GM04504 (cell line): ENCODE measurements at places on chromosomes 13 and 19.

DNA sequence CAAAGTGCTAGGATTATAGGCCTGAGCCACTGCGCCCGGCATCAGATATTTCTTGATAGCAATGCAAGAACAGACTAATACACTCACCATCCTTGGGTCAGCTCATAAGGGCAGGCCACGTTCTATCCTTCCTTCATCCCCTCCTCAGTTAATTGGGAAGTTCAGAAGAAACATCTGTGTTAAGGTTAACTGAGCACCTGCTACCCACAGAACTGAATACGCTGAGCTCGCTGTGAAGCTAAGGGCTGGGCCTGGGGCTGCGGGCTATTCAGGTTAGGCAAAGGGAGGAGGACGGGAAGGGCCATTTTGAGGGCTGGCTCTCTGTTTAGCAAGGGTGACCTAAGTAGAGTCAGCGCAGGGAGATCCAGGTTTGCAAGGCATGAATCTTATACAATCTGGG is 43.0 kb upstream of the UQCRFS1 start:
- no peak for DNase-seq

- no peak for DNase-seq
Observed at GRCh38 chr19:38453596-38453995, 20.1 kb downstream of the RYR1 start.

DNA sequence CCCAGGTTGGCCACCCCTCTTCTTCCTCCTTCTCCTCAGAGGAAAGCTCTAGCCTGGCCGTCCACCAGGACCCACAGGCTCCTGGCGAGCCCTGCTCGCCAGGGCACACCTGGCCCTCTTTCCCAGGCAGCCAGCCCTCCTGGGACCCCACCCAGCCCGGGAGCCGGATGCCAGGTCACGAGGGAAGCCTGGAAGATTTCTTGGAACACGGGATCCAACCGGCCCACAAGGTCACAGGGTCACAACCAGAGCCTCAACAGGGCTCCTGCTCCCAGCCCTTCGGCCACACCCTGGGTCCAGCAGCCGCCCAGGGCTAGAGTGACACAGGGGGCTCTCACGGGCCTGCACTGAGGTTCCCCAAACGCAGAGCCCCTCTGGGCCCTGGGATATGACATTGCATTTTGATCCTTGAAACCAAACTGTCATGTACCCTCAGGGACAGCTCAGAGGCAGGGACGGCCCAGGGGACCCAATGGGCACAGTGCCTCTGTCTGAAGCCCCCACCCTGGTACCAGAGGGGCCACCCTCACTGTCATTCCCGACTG is 5.5 kb downstream of the MKNK2 start:
- DNase-seq: no peak

- DNase-seq: no peak
Observed at GRCh38 chr19:10730932-10731331, 13.1 kb downstream of the DNM2 start.

DNA sequence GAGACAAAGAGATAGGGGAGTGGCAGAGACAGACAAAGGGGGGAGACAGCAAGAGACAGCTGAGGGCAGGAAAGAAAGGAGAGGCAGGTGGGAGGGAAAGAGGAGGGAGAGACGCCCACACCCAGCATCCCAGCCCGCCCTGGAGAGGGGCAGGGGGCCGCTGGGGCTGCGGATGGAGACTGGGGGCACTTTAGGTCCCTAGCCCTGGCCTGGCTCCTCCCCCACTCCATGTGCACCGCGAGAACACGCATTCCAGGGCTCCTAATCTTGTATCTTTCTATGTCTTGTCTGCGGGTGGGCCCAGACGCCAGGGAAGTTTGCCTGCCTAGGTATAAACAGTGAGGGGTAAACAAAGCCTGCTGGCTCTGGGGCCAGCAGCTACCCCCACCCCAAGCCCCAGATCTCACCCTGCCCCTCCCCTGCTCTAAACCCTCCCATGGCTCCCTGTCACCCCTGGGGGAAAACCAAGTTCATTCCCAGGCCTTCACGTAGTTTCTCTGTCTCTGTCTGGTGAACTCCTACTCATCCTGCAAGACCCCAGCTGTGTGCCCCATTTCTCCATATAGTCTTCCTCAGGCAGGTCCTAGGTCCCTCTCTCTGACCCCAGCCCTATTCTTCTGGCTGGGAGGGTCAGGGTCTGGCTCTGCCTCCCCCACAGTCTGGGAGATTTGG is 5.7 kb downstream of the TLE5 start:
- DNase-seq: no peak

DNA sequence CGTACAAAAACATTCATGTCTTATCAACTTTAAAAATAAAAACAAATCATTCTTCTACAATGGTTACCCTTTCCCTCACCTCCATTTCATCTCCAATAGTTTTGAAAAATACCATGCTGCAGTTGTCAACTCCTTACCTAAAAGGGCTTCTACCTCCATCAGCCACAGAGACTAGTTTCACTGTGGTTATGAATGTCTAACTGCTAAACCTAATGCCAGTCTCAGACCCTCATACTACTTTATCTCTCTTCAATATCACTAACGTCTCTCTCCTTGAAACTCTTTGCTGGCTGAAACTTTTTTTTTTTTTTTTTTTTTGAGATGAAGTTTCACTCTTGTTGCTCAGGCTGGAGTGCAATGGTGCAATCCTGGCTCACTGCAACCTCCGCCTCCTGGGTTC is 27.1 kb downstream of the LNX2 start:
- DNase-seq: no peak

- peak; percentile 28 for DNase-seq
Observed at GRCh38 chr13:32261567-32261966, 53.6 kb downstream of the ZAR1L start.

DNA sequence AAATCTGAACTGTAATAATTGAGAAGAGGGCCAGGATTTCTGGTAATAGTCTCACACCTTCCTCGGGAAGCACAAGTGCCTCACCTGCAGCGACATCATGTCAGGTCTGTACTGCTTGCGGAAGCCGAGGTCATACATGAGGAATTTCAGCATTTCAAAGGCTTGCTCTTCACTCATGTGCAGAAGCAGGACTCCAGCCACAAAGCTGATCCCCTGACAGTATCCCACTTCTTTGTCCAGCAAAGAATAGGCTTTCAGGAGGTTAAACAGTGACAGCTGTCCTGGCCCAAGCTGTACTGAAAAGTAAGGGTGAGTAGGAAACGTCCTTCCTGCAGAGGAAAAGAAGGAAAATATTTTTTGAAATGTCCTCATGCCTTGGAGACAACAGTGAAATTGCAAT is 182.7 kb downstream of the TBC1D4 start:
- no peak for DNase-seq

DNA sequence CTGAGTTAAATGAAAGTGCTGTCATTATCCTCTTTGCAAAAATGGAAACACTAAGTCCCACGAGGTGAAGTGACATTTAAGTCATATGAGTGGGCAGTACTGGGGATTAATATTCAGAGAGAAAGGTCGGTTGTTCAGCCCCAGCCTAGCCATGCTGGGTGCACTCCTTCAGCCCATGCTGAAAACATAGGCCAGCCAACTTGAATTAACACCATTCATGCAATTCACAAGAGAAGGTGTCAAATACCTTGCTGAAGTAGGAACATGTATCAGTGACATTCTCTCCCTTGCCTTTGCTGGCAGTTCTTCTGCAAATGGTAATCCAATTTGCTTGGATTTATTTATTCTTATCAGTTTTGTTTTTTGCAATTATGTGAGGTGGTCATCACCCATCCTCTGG is 256.3 kb downstream of the DNAJC15 start:
- DNase-seq: no peak

- no peak for DNase-seq
Observed at GRCh38 chr13:29709407-29710069, 114.0 kb upstream of the SLC7A1 start.

DNA sequence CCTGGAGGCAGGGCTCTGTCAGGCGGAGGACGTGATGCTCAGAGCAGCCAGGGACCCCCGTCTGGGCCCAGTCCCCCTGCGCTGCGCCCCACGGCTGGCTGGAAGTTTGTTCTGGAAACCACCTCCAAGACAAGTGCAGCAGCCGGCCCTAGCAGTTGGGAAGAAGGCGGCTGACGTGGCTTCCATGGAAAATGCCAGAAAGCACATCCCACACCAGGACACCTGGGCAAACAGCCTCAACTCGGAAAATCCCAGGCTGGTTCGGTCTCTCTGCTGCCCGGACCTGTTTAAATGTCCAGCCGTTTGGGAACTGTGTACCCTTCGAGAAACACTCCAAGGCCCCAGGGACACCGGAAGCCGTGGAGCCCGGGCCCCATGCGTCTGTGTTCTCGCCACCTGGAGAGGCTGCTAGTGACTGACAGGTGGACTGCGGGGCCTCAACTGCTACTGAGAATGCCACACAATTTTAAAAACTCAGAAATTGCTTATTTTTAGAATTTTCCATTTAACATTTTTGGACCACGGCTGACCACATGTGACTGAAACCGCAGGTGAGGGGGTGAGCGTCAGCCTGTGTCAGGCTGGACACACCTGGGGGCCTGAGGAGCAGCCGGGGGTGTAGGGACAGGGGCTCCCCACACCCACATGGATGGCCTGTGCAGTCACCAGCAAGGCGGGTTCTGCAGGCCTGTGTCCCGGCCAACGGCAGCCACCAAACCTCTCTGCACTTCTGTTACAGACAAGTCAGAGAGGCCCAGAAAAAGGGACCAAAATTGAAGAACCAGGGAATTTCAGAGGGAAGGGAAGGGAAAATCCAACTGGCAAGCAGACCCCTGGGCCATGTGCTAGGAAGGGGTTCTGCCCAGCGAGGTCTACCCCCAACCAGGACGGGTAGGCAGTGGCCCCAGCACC is 31.7 kb downstream of the RASA3 start:
- DNase-seq: no peak

GRCh38 chr13:113882716-113883115 is 18.8 kb upstream of the GAS6 start:
- DNase-seq: no peak
